Psoas muscle (tissue), 8 donors: ENCODE measurements at places on chromosomes 11 and 22. TPM values are rescaled to one million over a fixed set of nuclear protein-coding genes. Genes with fewer than 3 reads are reported as not detected.

Gene C22orf31
- total RNA-seq = not detected

Gene CRYBA4
- total RNA-seq = not detected

Gene SMC1B
- not detected for total RNA-seq

Gene SCO2
- 0.97 TPM for total RNA-seq

Gene OR8D1
- total RNA-seq = not detected

Gene CADM1
- total RNA-seq = 12.4 TPM

- no peak for DNase-seq
Measured at GRCh38 chr22:24871611-24872205, 65.7 kb downstream of the SGSM1 start.

DNA sequence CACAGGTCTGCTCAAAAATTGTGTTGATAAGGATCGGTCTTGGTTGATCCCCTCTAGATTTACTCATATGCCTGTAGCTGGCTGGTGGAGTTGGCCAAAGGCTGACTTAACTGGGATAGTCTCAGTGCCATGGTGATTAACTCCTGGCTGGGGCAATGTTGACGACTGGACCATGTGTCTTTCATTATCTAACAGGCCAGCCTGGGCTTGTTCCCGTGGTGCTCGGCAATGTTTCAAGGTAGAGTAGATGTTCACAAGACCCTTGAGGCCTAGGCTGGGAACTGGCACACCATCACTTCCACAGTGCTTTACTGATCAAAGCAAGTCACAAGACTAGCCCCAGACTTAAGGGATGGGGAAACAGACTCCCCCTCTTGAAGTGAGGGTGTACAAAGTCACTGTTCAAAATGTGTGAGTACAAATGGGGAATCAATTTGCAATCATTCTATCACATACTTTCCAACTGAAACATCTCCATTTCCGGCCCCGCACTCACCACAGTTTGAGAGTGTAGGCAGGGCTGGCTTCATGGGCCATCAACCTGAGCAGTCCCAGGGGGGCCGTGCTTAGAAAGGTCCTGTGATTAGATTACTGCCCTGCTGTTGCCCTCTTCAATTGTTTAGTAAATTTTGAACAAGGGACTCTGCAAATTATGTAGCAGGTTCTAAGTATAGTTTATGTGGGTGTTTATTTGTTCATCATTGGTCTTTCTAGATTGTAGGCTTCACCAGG lies 240.8 kb downstream of the NELL1 start:
- DNase-seq = no peak

DNA sequence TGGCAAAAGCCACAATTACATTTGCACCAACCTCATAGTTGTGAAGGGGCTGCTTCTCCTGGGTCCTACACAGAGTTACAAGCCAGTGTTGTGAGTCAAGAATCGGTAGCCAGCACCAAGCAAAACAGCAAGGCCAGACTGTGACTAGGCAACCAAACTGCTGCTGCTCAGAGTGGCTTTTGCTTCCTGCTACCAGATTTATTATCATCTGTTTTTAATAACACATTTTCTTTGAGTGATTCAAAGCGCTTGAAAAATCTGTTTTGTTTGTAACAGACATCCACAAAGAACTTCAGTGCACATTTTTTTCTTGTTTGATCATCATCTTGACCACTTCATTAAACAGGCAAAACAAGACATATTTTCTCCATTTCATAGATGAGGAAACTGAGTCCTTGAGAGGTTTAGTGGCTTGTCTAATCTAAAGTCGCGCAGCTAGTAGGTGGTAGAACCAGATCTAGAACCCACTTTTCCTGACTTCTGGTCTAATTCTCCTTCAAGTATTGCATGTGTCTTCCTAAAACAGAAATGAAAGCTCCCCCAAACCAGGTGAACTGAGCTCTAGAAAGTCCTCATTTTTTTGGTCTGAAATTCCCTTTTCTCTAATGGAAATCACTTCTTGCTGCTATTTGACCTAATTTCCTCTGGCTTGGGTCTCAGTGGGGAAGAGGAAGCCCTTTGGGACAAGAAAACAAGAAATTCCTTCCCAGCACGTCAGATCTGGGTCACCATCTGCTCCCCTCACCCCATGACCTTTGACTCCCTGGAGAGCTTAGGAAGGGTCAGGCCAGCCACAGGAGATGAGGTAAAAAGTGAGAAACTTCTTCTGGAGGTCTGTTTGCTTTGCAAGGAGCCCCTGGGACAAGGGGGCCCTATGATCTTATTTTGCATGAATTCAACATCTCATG lies 39.9 kb downstream of the CWC15 start:
- DNase-seq = peak; percentile 42

DNA sequence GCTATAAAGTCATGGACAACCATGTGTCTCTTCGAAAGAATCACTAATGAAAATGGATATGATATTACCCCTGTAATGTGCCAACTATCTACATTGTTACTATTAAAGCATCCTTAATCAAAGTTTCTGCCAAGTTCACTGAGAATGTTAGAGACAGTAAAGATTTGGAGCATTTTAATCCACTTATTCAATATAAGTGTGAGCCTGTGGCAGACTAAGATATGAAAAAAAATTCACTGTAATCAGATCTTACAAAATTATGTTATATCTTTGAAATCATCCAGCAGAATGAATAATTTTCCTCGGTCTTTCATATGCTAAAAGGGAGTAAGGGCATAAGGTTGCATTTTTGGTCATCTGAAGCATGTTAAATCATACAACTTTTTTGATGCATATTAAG lies 49.9 kb downstream of the MAML2 start:
- DNase-seq = no peak

- DNase-seq = no peak
Measured at GRCh38 chr11:6608726-6609501, 3.1 kb downstream of the TAF10 start.

DNA sequence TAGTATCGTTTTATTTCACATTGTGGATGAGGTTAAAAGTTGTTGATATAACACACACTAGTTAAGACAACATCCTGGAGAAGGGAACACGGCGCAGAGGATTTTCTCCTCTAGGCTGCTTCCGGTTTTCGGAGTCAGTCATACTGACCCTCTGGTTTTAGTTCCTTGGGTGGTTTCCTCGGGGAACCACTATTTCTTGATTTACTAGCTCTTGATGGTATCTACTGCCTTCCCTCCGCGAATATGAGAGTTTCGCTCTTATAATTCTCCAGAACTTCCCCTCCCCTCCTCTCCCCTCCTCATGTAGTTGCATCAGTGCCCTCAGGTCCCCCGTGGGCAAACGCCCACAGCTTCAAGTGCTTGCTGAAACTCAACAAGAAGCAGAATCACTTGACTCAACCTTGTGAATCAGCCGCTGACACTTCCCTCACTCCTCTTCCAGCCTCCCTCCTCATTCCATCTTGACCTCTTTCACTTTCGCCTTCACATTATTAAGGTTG lies 15.9 kb upstream of the APOBEC3A start:
- no peak for DNase-seq

- no peak for DNase-seq
Measured at GRCh38 chr11:8544807-8545206, 49.2 kb downstream of the STK33 start.
